ENCODE measurements at places on chromosomes 7 and 10. TPM values are rescaled to one million over a fixed set of nuclear protein-coding genes. Genes with fewer than 3 reads are reported as not detected.

TAC1 gene
- 0.77 TPM for total RNA-seq

UCN3 gene
- not detected for total RNA-seq

TMEM176B gene
- 0.85 TPM for total RNA-seq

SPDYE6 gene
- not detected for total RNA-seq

CALML3 gene
- total RNA-seq = not detected

DNA sequence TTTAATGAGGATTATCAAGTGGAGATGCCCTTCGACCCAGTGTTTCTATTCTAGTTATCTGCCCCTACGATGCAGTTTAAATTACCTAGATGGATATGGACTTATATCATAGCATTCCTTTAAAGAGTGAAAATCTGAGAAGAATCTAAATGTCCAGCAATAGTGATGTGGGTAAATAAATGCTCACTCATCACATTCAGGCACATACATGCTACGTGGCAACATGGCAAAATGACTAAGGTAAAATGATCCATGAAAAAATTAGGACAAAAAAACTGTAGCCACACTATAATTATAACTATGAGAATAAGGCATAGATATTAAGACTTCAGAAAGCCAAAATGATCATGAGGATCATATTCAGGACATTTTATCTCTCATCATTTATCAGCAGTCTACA is 82.4 kb upstream of the PDE1C start:
- DNase-seq = no peak
- peaks cover 8% of the 10 kb centered on the region for H3K36me3 ChIP-seq
- H3K27me3 ChIP-seq = no peaks in the 10 kb centered on the region
- H3K27ac ChIP-seq = no peak overlapping the region
- H3K4me3 ChIP-seq = no peak overlapping the region

DNA sequence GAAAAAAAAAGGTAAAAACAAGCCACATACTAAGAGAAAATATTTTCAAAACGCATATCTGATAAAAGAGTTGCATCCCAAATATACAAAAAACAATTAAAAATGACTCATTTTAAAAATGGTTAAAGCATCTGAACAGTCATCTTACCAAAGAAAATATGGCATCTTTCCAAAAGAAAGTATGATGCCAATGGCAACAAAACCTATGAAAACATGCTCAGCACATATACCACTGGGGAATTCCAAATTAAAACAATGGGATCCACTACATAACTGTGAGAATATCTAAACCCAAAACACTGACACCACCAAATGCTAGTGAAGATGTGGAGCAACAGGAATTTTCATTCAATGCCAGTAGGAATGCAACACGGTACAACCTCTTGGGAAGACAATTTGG is 39.3 kb downstream of the VSTM2A start:
- no peaks in the 10 kb centered on the region for H3K36me3 ChIP-seq
- no peak for DNase-seq
- H3K4me1 ChIP-seq = no peaks in the 10 kb centered on the region
- no peak overlapping the region for H3K27ac ChIP-seq

GRCh38 chr10:112471878-112472487 is 25.0 kb downstream of the VTI1A start:
- H3K36me3 ChIP-seq = no peaks in the 10 kb centered on the region
- no peaks in the 10 kb centered on the region for H3K27me3 ChIP-seq
- no peaks in the 10 kb centered on the region for H3K4me1 ChIP-seq
- DNase-seq = no peak
- H3K27ac ChIP-seq = no peak overlapping the region
- no peak overlapping the region for H3K4me3 ChIP-seq

DNA sequence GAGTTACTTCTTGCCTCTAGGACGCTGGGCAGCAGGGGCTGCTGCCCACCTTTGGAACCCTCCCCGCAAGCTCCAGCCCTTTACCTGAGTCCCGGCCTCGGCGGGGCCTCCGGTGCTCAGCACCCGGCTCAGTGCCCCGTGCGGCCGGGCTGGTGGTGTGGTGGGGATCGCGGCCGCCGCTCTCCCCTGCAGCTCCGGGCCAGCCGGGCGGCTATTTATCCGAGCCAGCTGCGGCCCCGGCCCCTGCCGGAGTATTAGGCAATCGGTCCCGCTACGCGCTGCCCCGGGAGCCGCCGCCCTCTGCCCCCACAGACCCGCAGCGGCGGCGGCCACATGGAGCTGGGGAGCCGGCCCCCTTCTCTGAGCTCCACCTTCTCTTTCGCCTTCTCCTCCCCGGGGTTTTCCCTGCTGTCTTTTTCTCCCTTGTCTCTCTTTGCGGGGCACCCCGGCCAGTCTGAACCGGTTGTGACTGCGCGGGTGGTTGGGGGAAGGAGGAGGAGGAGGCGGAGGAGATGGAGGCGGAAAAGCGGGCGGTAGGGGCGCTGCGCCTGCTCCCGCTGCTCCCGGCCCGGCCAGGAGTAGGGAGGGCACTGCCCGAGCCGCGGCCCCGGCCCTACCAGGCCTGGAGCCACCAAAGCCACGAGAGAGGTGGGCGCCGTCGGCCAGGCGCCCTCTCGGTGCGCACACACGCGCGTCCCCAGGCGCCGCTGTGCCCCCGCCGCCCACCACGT is at the start of gene SLC16A9:
TSS of gene SLC16A9 (minus strand) at position 456 of the 731 bp plus-strand sequence. CDS start 25,559 bp downstream, outside the sequence.
- no peaks in the 10 kb centered on the region for H3K4me1 ChIP-seq
- H3K36me3 ChIP-seq = peaks cover 28% of the 10 kb centered on the region
- no peaks in the 10 kb centered on the region for H3K27me3 ChIP-seq
- peak within 1 kb of the TSS; percentile 87 for H3K4me3 ChIP-seq
- H3K27ac ChIP-seq = no peak within 1 kb of the TSS
- peak; percentile 71 for DNase-seq

- H3K36me3 ChIP-seq = peaks cover 15% of the 10 kb centered on the region
- DNase-seq = peak; percentile 95
- no peaks in the 10 kb centered on the region for H3K27me3 ChIP-seq
- H3K4me3 ChIP-seq = peak overlapping the region; percentile 60
These were observed 167.2 kb downstream of the AKR1D1 start for GRCh38 chr7:138243430-138243829.

DNA sequence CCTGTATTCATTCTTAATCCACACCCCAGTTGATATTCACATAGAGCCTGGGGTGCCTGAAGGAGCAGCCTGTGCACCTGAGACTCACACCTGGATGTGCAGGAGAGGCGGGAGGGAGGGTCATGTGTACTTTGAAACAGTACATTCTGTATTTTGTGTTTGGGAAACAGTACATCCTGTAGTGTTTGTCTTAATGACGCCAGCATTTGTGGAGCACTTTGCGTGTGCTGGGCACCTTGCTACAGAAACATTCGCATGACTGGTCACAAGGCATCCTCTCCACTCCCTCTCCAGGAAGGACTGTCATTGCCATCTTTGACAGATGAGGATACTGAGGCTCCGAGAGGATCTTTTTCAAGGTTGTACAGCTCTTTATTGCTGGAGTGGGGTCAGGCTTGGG is 132.1 kb downstream of the TACC2 start:
- H3K27me3 ChIP-seq = no peaks in the 10 kb centered on the region
- no peaks in the 10 kb centered on the region for H3K4me1 ChIP-seq
- H3K4me3 ChIP-seq = no peak overlapping the region

DNA sequence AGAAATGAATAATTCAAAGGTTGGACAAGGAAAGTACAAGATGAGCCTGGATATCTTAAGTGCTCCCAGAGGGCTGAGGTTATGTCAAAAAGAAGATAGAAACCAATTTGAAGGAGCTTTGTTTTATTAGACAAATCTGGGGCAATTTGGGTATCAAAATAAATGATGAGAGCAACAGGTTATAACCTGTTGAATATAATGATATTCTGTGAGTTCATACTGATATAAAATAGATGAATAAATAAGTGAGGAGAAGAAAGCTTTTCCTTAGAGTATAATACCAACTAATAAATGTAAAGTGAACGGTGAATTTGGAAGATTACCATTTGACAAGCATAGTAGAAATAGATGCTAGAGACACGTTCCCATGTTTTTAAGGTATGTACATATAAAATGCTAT is 544.2 kb upstream of the ANKRD30A start:
- H3K27me3 ChIP-seq = no peaks in the 10 kb centered on the region
- H3K27ac ChIP-seq = no peak overlapping the region
- H3K36me3 ChIP-seq = no peaks in the 10 kb centered on the region
- no peak overlapping the region for H3K4me3 ChIP-seq

- H3K27ac ChIP-seq = no peak overlapping the region
- H3K27me3 ChIP-seq = no peaks in the 10 kb centered on the region
- peak; percentile 41 for DNase-seq
- no peaks in the 10 kb centered on the region for H3K36me3 ChIP-seq
- H3K4me3 ChIP-seq = no peak overlapping the region
These were observed 20.0 kb downstream of the SORCS1 start for GRCh38 chr10:107144490-107144889.

DNA sequence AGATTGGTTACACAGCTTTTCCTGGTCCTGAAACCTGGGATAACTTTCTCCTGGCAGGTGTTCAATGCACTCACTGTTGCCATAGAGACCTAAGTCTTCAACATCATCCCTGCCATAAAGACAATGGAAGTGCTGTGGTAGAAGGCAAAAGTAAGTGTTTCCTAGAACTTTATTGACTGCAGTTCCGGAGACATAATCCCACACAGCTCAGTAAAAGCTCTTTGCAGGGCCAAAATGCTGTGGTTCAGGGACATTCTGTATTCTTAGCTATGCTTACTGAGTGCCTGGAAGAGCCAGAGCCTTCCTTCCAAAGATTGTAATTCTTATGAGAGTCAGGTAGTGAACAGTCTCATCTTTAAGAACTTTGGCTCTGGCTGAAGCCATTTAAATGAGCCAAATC is 5.3 kb downstream of the WIPF3 start:
- no peaks in the 10 kb centered on the region for H3K36me3 ChIP-seq
- H3K27ac ChIP-seq = no peak overlapping the region
- DNase-seq = no peak
- no peaks in the 10 kb centered on the region for H3K4me1 ChIP-seq

GRCh38 chr10:24984906-24985305 is 31.1 kb downstream of the ENKUR start:
- no peak overlapping the region for H3K4me3 ChIP-seq
- DNase-seq = no peak
- no peaks in the 10 kb centered on the region for H3K27me3 ChIP-seq
- H3K4me1 ChIP-seq = no peaks in the 10 kb centered on the region
- no peaks in the 10 kb centered on the region for H3K36me3 ChIP-seq

DNA sequence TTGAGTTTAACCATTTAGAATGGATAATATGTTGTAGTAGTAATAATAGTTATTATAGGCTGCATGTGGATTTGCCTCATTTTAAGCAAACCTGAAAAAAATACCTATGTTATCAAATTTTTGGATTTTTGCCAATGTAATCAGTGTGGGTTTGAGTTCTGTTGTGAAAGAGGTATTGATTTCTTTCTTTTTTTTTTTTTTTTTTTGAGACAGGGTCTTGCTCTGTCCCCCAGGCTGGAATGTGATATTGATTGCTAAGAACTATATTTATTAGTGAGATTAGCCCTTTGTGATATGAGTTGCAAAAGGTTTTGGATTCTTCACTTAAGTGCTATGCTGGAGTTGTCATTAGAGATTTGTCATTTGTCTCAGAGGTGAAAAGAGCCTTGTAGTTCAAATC is 124.4 kb downstream of the ST7 start:
- H3K4me1 ChIP-seq = no peaks in the 10 kb centered on the region
- no peaks in the 10 kb centered on the region for H3K36me3 ChIP-seq
- no peaks in the 10 kb centered on the region for H3K27me3 ChIP-seq
- DNase-seq = no peak

- no peaks in the 10 kb centered on the region for H3K27me3 ChIP-seq
- no peaks in the 10 kb centered on the region for H3K4me1 ChIP-seq
- H3K27ac ChIP-seq = no peak overlapping the region
- DNase-seq = no peak
- peaks cover 94% of the 10 kb centered on the region for H3K36me3 ChIP-seq
These were observed 34.0 kb downstream of the DLD start for GRCh38 chr7:107924841-107925504.

DNA sequence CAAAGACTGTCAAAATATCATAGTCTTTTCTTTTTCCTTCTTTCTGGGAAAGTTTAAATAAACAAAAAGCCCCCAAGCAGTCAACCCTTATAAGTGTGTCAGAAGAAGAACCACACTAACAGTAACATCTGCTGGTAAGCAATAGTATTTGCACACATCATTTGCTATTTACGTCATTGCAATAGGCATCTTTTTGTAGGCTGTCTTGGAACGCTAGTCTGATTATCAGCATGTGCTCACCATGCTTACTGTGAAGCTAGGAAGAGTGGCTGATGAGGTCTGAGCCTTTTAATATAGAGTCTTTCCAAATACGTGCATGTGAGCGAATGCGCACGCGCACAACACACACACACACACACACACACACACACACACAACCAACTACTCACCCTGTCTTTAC is 599.0 kb upstream of the TPK1 start:
- no peaks in the 10 kb centered on the region for H3K4me1 ChIP-seq
- no peak overlapping the region for H3K4me3 ChIP-seq
- no peak overlapping the region for H3K27ac ChIP-seq

- H3K27me3 ChIP-seq = no peaks in the 10 kb centered on the region
- DNase-seq = peak; percentile 31
- H3K36me3 ChIP-seq = peaks cover 42% of the 10 kb centered on the region
These were observed 484.0 kb upstream of the MBL2 start for GRCh38 chr10:53256623-53257022.
